ENCODE measurements at places on chromosomes 7 and 10.

GRCh38 chr10:75870039-75870645 is 438.7 kb downstream of the LRMDA start:
- DNase-seq, result no peak

GRCh38 chr7:38291117-38291647 is 17.7 kb upstream of the TARP start:
- no peak for DNase-seq

GRCh38 chr10:26215935-26216584 is 514 bp upstream of the GAD2 start:
- no peak for DNase-seq

DNA sequence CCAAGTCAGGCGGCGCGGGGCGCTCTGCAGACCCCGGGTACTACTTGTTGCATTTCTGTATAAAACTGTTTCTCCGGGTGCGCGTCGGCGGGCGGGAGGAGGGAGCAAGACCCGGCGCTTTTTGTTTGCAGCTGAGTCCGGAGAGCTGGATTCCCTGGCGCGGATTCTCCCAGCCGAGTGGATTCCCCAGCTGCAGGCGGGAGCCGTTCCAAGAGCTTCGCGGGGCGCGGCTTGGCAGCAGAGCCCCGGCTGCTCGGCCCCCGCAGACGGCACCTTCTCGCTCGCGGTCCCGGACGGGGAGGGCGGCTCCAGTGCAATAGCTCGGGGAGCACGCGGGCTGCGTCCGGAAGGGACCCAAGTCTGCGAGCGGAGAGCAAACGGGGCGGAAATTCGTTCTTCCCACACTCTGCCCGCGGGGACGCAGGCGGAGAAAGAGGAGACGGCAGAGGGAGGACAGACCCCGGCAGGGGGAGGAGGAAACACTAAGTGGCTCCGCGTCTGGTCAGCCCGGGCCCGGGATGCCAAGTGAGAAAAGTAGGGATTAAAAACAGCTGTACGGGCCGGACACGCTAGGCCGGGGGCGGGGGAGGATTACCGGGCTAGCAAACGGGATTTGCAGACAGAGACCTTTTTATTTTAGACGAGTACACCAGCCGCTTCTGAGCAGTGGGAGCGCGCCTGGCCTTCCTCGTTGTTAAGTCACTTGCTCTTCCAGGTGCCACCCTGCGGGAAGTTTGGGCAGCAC is at the start of gene TRIL:
Gene TRIL (minus strand): TSS at position 96 of the 745 bp plus-strand sequence. CDS start 284 bp downstream, outside the sequence.
- DNase-seq, result no peak
